DMS79 treated with DMSO at 0.1 percent for 48 hours (cell line): ENCODE measurements at places on chromosomes 16 and 17.
A peak's percentile ranks its signal among the peaks of the same experiment; 100 is the strongest.

DNA sequence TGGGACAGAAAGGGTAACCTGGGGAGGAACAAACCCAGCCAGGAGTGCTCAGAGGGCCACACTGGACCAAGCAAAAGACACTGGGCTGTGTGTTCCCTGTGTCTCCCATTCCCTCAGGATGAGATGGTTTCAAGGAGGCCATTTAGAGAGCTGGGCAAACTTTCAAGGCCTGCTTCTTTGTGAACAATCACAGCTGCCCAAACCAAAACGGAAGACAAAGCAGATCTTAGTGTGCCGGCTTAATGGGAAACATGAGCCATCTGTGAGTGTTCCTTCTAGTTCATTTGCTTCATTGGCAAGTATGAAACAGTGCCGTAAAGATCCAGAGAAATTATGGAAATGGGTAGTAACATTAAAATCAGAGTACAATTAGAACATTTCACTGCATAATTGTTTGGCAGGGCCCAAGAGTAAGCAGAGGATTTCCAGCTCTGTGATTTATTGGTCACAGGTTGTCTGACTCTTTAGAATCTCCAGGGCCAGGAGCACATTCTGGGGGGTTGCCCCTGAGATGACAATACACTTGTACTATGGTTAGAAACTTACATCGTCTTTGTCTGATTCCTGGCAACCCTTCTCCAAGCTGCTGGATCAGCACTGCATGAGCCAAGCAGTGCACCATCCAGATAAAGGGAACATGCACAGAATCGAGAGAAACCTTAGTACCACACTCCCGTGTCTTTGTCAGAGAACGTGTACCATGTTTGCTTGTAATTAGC, 412.1 kb downstream of the RBFOX1 start:
- DNase-seq, result no peak

GRCh38 chr16:28839899-28840298, 6.2 kb downstream of the TUFM start:
- no peak for DNase-seq

DNA sequence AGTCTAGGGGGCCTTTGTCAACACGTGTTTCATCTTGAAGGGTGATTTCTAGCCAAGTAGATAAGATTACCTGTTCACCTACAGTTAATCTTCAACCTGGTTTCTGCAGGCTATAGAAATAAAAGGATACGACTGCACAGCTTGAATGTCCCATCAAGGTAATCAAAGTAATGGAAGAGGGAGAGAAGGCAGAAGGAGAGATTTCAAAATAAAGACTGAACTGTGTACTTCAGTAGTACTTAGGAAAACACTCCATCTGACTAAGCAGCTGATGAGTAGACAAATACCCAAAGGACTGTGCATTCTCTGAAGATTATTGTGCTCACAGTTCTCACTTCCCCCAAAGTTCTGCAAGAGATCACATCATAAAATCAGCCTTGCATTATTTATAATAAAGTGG, 5.8 kb upstream of the RFFL start:
- peak; percentile 31 for DNase-seq

- no peak for DNase-seq
These were observed 4.3 kb downstream of the UBE2G1 start for GRCh38 chr17:4362141-4362540.

DNA sequence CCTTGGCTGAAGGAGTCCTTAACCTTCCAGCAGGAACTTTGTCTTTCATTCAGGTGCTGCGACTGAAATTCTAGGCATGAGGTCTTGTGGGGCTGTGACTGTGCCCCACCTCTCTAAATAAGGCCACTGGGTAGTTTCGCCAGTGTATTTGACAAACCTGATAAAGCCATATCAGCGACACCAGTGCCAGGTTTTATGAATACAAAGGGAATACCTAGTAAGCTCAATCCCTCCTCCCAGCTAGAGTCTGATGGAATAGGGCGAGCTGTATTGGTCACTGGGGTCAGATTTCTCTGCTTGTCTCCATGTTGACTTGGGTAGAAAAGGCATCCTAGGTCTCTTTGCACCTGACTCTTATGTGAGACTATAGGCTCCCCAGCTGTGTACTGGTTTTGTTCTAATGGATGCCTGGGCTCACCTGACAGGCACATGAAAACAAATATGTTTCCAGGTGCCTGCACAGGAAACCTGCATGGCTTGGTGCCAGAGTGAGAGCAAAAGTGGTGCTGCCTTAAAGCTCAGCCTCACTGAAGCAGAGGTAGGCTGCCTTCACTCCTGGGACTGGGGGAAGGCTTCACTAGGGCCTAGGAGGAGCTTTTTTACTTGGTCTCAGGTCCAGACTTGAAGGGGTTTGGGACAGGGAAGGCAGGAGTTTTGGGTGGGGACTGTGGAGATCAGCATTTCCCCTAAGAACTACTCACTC, 8.3 kb downstream of the SLC7A6 start:
- peak; percentile 30 for DNase-seq

- DNase-seq, result no peak
These were observed 18.3 kb downstream of the TEKT3 start for GRCh38 chr17:15323131-15323530.

DNA sequence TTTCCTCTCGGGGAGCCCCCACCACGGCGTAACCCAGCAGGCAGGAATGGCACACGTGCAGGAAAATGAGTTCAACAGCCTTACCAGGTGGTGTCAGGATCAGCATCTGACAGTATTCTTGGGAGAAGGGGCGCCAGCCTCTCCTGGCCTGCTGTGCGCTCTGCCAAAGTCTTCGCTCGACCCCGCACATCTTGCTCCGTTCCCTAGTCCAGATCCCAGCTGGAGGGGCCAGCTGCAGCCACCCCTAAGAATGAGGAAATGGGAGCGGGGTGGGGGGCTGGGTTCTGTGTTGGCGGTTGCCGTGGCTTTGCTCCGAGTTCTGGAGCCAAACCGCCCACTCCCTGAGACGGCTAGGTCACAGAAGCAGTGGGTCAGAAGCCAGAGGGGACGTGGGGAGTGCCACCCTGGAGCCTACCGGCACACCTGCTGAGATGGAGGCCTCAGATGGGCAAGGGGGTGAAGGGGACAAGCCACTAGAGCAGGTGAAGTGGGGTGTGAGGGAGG, at the start of gene CHCT1:
Gene CHCT1 (plus strand): TSS at position 328 of the 504 bp plus-strand sequence. CDS start 104 bp downstream, at position 432.
- no peak for DNase-seq

DNA sequence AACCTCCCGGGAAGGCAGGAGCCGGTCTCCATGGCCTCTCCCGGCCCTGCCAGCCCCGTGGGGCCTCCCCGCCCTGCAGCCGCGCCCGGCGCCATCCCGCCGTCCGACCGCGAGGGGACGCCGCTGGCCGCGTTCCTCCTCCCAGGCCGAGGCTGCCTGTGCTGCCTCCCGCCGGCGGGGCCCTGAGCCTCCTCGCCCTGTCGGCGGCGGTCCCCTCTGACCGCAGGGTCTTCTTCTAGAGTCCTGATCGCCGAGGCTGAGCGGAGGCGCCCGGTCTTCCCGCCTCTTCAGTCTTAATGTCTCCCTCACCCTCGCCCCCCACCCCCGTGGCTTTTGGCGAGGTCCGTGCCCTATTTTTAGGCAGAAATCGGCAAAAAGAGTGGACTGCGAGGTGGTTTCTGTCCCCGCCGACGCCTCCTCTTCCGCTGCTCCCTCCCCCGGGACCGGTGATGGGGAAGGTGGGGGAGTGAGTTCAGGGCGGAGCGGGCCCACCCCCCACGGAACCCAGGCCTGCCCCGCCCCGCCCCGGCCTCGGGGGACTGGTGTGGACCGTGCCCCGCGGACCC, 794 bp upstream of the CPNE7 start:
- DNase-seq, result no peak

DNA sequence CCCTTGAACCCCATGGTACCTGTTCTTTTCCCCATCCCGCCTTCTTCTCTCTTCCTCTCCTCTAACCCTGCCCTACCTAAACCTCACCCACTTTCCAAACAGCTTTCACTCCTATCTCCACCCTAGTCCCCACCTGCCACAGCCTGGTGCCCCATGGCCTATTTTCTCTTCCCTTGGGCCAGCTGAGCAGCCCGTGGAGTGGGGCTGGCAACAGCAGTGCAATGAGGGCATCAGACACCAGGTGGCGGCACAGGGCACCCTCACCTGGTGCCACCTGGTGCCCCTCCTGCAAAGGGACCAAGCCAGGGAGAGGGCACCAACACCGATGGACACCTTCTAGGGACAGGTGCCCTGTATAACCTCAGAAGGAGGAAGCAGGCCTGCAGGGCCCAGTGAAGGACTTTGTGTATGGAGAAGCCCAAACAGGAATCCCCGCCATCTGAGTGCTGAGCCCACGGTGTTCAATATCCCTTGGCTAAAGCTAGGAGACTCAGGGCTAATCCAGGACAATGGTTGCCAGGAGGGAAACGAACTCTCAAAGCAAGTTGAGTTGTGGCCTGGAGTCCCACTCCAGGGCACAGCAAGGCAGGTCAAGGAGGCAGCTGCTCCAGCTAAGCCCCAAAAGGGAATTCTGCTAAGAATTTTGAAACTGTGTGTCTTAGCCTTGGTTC, 4.0 kb upstream of the ABCC3 start:
- DNase-seq, result peak; percentile 48

DNA sequence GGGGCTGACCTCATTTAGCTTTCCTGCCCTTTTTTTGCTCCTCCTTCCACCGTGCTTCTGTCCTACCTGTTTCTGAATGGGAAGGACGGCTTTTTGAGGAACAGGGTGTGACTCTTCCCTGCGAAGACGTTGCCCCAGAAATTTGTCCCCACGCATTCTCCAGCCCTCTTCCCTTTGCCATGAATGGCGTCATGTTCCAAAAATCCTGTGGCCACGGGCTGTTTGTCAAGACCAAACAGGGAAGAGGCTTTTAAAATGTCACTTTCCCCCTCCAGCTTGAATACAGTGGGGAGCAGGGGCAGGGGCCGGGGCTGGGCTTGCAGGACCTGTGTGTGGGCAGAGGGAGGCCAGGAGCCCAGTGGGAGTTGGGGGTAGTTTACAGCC, 13.9 kb downstream of the MPRIP start:
- no peak for DNase-seq

- no peak for DNase-seq
These were observed 24.5 kb downstream of the ZNF750 start for GRCh38 chr17:82815354-82815753.

DNA sequence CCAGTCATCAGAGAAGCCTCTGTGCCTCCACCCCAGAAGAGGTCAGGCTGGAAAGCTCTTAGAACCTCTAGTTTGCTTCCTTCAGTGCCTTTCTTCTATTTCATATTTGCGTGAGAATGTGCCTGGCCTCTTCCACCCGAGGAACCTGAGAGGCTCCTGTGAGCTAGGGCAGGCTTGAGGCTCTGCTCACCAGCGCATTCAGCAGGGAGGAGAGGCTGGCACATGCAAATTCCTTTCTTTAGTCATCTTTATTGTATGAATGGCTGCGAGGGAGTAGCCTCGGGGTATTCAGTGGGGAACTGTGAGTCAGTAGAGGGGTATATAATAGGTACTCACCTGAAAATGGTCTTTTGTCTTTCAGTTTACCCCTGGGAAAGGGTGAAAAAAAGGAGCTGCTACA, 268.3 kb downstream of the ABCC12 start:
- no peak for DNase-seq

DNA sequence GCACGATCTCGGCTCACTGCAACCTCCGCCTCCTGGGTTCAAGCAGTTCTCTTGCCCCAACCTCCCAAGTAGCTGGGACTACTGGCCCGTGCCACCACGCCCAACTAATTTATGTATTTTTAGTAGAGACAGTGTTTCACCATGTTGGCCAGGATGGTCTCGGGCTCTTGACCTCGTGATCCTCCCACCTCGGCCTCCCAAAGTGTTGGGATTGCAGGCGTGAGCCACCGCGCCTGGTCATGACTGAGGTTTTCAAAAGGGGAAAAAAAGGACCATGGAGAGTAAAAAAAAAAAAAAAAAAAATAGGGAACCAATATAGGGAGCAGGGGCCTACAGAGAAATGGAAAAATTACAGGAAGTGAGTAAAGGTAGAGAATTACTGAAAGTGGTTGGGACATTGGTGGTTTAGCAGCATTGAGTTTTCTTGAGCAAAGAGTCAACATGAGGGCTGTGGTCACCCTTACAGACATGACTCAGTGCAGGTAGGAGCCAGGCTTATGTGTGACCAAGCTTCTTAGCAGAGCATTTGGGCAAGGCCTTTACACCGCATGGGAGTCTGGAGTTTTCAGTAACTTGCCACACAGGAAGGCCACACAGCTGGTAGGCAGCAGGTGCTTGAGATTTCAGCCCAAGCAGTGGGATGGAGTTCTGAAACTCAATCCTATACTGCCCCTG, 447.3 kb downstream of the HS3ST3B1 start:
- DNase-seq, result no peak

DNA sequence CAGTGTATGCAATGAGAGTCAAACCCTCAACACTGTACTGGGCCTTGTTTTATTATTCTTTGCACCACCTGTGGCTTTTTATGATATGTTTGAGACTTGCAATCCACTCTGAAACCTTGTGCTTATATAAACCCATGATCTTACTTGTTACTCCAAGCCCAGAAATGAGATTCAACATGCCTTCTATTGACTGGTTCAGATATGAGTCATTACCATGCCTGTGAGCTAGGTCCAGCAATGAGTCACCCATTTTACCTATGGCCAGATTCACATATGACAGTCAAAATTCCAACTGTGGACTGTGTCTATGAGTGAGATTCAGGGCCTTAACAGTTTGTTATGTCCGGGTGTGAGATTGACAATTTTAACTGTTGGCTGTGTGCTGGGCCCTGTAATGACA, 1846.1 kb downstream of the TP53TG3F start:
- DNase-seq, result no peak

- DNase-seq, result no peak
These were observed 189.4 kb downstream of the C16orf95 start for GRCh38 chr16:87127766-87128147.

- peak; percentile 53 for DNase-seq
These were observed 26.3 kb downstream of the AARSD1 start for GRCh38 chr17:42937712-42938596.

- no peak for DNase-seq
These were observed 26.6 kb upstream of the MYLK3 start for GRCh38 chr16:46774743-46775177.

DNA sequence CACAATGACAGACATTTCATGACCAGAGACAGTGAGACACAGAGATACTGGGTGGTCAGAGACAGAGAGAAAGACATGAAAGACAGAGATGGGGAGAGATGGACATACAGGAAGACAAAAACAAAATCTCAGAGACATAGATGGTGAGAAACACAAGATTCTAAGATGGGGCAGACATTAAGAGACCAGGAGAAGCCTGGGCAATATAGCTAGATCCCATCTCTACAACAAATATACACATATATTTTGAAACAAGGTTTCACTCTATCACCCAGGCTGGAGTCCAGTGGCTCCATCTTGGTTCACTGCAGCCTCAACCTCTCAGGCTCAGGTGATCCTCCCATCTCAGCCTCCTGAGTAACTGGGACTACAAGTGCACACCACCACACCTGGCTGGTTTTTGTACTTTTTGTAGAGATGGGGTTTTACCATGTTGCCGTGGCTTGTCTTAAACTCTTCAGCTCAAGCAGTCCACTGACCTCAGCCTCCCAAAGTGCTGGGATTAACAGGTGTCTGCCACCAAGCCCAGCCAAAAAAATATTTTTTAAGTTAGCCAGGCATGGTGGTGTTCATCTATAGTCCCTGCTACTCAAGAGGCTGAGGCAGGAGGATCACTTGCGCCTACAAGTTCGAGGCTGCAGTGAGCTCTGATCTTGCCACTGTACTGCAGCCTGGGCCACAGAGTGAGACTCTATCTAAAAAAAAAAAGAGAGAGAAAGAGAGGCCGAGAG, 2.1 kb downstream of the SEPTIN1 start:
- DNase-seq, result no peak

GRCh38 chr16:52298769-52299168, 248.2 kb downstream of the TOX3 start:
- DNase-seq, result no peak
